Activated T-cell treated with anti-CD3 and anti-CD28 coated beads, Interleukin-2, amount 50 U/mL, for 72 hours (primary cell): ENCODE measurements at places on chromosomes 12 and 14. TPM values are rescaled to one million over a fixed set of nuclear protein-coding genes. Genes with fewer than 3 reads are reported as not detected.

GRCh38 chr12:97368462-97369163 lies 94.0 kb upstream of the RMST start:
- DNase-seq: no peak

Gene SPSB2
- 10.4 TPM for total RNA-seq

DNA sequence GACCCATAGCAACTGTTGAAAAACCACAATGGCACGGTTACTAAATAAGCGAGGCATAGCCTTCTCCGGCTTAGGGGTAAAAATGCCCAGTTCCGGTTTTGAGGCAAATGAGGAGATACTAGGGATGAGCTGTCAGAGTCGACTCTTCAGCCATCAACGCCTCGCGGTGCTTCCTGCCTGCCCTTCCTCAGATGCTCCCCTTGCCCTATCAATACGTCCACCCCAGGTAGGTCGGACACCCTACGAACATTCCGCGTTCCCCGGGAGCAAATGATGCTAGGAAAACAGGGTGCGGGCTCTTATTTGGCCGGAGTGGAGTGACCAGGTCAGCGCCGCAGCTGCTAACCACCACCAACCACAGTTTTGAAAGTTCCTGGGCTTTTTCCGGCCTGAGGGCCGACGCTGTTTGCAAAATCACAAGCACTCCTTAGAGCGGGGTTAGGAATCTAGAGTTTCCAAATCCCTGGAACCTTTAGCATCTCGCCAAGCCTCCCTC lies 1.2 kb downstream of the SRSF9 start:
- peak; percentile 41 for DNase-seq

DNA sequence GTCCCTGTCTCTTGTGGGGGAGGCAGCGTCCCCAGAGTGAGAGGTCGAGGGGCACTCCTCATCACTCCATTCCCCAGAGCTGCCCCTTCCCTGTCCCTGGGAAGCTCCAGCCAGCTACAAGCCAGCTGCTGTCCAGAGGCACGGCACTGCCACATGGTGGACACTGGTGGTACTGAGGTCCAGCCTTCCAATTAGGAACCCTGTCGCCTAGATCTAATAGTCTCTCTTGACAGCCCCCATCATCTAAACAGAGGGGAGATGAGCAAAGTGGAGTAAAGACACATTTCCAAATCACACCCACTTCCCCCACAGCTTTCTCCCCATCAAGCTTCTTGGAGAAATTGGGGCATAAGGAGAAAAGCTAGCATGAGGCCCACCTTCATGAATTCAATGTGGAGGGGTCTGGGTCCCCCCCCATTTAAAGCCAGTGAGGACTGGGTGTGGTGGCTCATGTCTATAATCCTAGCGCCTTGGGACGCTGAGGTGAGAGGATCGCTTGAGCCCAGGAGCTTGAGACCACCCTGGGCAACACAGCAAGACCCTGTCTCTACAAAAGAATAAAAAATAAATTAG lies 2.1 kb upstream of the INHBE start:
- DNase-seq: peak; percentile 72

DNA sequence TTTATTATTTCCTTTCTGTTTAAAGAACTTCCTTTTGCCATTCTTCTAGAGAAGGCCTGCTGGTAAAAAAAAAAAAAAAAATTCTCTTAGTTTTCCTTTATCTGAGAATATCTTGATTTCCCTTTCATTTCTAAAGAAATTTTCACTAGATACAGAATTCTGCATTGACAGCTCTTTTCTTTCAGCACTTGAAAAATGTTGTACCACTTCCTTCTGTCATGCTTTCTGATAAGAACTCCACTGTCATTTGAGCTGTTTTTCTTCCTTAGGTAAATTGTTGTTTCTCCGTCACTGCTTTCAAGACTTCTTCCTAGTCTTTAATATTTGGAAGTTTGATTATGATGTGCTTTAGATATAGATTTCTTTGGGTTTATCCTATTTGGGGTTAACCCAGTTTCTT lies 113.6 kb upstream of the BTG1 start:
- no peak for DNase-seq

DNA sequence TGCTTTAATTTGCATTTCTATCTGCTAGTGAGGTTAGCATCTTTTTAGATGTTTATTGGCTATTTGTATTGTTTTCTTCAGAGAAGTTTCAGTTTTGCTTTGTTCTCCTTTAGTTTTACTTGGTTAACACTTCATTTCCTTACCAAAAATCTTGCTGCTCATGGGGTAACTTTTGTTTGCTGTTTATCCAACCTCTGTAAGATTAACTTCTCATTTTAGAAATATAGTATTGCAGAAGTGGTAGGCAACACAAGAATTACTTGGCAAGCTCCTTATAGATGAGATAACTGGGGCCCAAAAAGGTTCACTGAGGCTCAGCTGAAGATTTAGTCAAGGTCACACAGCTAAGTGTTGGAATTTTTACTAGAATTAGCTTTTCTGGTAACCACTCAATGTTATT lies 40.5 kb downstream of the ALKBH1 start:
- DNase-seq: no peak

Gene ACSM4
- not detected for total RNA-seq

Gene CLEC1A
- total RNA-seq: not detected

DNA sequence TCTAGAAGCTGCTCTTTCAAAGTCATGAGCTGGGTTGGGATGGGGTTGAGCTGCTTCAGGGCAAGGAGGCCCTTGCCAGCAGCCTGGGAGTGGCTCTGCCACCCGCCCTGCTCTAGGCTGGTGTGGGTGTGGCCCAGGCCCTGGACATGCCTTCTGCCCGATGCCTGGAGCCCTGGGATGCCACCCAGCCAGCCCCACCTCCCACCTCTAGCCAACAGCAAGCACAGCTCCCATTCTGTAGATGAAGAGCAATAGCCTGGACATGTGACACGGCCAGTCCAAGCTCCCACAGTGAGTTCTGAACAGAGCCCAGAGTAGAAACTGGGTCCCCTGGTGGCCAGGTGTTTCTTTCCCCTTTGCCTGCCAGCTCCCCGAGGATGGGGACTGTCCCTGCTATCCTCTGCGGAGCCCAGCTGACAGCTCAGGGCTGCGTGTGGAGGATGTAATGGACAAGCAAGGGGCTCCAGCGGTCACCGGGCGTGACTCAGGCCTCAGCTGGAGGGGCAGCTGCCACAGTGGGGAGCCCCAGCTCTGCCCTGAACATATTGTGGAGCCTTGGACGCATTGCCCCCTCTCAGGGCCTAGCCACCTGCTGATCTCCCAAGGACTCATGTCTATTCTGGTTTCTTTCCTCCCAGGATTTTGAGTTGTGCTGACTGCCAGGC lies 165.2 kb downstream of the TSPAN9 start:
- no peak for DNase-seq

- no peak for DNase-seq
Measured at GRCh38 chr12:94135896-94136295, 12.5 kb upstream of the PLXNC1 start.

DNA sequence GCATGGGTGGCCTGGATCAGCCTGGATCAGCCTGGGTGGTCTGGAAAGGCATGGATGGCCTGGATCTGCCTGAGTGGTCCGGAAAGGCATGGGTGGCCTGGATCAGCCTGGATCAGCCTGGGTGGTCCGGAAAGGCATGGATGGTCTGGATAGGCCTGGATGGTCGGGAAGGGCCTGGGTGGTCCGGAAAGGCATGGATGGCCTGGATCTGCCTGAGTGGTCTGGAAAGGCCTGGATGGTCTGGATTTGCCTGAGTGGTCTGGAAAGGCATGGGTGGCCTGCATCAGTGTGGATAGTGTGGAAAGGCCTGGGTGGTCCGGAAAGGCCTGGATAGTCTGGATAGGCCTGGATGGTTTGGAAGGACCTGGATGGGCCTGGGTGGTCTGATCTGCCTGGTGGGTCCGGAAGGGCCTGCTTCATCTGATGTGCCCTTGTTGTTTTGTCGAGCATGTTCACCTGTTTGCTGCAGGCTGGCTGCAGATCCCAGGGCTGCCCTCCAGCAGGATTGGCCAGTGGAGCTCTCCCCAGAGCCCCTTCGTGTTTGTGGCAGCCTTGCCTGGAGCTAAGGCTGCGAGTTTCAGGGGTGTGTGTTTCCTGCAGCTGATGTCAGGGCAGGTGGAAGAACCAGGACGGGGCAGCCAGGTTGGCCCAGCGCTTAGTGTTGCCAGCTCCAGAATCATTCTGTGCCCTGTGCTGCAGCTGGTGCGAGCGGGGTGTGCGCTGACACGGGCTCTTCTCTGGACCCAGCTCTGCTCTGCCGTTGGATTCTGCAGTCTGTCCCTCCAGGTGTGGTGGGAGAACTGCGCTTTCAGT lies 19.3 kb upstream of the TEX22 start:
- DNase-seq: no peak
